ENCODE measurements at places on chromosomes 6 and 20.

- DNase-seq, result no peak
Measured at GRCh38 chr6:74610352-74610751, 595.5 kb downstream of the COL12A1 start.

GRCh38 chr6:45504947-45505346 is 127.2 kb upstream of the SUPT3H start:
- no peak for DNase-seq

DNA sequence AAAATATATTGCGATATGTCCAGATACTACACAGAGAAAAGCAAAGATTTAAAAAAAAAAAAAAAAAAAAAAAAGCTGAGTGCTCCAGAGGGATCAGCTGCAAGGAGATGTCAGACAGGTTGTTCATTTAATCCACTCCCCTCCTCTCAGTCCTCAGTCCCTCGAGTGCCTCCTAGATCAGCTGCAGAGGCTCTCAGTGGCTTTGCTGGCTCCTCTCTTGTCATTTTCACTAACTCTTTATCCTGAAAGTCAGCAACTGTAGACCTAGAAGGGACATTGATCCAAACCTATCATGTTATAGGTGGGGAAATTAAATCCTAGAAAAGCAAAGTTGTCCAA is 61.6 kb downstream of the KIAA0319 start:
- no peak for DNase-seq

DNA sequence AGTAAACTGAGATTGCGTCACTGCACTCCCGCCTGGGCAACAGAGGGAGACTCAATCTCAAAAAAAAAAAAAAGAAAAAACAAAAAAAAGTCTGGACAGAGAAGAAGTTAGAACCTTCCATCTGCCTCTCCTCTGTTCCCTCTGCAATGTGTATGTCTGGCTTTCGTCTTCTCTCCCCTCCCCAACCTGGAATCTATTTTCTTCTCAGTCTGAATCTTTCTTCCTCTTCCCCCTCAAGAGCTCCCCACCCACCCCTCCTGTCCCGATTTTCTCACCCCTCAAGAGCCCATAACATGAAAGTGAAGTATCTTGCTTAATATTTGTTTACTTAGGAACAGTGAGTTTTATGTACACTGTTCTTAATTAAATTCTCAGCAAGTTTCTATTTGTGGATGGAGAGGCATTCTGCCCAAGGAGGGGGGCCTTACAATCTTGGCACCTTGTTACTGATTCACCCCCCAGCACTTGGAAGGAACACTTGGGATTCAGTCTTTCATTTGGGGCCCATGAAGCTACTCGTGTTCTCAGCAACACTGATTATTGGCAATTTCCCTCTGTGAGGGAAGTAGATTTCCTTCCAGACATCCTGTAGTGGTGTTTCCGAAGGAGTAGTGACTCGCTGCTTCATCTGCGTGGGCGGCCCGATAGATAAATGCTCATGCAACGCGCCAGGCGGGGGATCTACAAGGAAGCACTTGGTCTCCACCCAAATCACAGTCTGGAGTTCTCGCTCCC is 69.3 kb upstream of the SRSF6 start:
- no peak for DNase-seq

GRCh38 chr20:13139459-13140150 is 81.5 kb upstream of the ISM1 start:
- no peak for DNase-seq

DNA sequence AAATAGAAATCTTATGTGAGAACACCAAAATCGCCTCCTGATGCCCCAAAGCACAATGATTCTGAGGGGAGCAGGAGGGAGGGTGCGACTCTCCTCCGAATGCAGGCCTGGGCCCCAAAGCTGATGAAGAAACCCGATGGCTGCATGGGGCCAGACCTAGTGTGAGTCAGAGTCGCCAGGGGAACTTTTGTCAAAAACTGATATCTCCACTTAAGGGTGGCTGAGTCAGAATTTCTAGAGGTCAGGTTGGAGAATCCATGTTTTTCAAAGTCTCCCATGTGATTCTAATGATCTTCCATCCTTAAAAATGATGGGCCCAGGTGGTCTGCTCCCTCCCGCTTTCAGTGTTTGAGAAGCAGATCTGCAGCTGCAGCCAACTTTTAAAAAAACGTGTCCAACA is 172.8 kb downstream of the BACH2 start:
- no peak for DNase-seq

- DNase-seq, result no peak
Measured at GRCh38 chr6:155436981-155437749, 18.5 kb downstream of the NOX3 start.

GRCh38 chr6:83429857-83430610 is 817 bp downstream of the ME1 start:
- DNase-seq, result no peak

DNA sequence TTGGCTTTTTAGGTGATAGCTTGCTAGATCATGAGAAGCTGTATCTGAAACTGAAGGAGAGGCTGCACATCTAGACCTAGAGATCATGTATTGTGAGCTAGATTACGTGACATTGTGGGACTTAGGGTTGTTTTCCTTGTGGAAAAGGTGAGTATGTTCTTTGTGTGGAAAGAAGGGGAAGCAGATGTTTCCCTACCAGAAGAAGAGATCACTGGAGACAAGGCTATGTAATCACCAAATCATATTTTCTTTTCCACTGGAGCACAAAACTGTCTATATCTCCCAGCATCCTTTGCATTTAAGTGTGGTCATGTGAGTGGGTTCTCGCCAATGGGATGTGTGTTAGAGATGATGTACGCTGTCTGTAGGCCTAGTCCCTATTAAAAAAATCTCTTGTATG is 7.0 kb upstream of the EPB41L2 start:
- DNase-seq, result no peak

- no peak for DNase-seq
Measured at GRCh38 chr6:79240509-79240908, 6.0 kb upstream of the HMGN3 start.

GRCh38 chr20:32512047-32512385 is 73.1 kb downstream of the NOL4L start:
- no peak for DNase-seq

DNA sequence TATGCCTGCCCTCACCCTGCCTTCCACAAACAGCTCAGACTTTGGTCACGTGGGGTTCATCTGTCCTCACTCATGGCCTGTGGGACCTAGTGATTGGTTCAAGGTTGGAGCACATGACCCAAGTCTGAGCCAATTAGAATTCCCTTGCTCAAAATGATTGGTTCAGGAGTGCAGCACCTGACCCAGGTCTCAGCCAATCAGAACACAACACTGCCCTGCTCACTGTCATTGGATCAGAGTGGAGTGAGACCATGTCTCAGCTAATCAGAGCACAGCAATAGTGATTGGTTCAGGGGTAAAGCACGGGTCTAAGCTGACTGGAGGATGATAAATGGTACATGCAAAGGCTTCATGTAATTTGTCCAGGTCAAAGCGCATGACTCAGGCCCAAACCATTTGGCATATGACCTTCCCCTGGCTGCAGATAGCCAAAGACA is 102.2 kb downstream of the PREX1 start:
- no peak for DNase-seq

- no peak for DNase-seq
Measured at GRCh38 chr6:40387871-40388264, 199.3 kb downstream of the LRFN2 start.

DNA sequence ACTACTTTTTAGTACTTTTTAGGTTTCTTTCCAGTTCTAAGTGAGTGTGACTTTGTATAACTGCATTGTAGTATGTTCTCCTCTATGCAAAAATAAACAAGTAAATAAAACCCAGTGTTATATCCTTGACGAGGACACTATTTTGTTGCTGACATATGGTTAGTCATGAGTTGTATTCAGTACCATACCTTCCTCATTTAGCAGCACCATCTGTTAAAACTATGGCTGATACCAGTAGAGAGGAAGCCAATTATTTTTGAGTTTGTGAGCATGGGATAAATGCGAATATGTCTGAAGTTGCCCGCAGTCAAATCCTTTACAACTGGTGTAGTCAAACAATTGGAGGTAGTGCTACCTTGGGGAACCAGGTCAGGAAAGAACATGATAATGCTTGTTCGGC is 74.1 kb downstream of the CDKAL1 start:
- peak; percentile 57 for DNase-seq

GRCh38 chr20:653590-654416 is 803 bp upstream of the SRXN1 start:
- no peak for DNase-seq

GRCh38 chr6:88922775-88923548 is 40.5 kb downstream of the RNGTT start:
- no peak for DNase-seq

DNA sequence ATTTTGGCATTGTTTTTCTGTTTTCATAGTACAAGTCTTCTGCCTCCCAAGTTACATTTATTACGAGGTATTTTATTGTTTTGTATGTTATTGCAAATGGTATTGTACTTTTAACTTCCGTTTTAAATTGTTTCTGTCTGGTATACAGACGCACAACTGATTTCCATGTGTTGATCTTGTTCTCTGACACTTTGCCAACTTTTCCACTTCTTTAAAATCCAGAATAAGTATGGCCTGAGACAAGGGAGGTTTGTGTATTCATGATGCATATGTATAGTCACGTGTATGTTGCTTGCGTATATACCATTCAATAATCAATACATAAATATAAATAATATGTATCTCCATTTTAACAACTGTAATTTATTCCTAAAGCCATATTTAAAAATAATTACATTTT is 41.2 kb downstream of the THBS2 start:
- DNase-seq, result no peak

DNA sequence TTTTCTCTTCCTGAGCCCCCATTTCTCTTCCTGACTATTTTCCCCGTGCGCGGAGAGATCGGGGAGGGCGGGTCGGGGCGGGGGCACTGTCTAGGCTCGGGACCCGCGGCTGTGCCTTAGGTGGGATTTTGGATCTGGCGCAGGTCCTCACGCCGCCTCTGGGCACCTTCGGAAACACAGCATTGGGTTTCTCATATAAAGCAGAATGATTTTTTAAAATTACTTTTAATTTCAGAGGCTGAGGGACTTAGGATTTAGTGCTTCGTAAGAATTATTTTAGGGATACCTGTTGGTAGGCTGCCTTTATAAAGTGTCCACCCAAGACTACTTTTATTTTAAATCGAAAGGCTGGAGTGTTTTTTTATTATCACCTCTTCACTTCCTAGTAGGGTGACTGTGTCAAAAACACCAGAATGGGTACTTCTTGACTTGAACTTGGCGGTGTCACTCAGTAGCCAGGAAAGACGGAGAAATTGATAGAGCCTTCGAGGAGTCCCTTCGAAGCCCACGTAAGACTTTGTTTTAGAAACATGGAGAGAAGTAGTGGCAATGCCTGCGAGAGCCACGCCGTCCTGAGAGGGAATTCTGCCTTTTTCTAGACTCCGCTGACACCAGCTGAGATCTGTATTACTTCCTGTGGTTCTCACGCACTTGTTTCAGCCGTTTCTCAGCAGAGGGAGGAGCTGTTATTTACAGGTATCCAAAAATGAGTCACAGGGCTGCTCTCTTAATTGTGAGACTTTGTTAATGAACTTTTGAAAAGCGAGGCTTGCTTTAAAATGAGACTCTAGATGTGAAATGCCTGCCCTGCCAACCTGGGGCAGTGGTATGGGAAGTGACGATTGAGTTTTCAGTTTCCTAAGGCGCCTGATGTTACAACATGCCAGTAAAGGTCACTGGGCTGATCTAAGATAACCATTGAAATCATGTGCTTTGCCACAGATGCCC is 667 bp downstream of the STX11 start:
- no peak for DNase-seq

GRCh38 chr6:14593286-14593685 is 475.7 kb downstream of the CD83 start:
- DNase-seq, result no peak

DNA sequence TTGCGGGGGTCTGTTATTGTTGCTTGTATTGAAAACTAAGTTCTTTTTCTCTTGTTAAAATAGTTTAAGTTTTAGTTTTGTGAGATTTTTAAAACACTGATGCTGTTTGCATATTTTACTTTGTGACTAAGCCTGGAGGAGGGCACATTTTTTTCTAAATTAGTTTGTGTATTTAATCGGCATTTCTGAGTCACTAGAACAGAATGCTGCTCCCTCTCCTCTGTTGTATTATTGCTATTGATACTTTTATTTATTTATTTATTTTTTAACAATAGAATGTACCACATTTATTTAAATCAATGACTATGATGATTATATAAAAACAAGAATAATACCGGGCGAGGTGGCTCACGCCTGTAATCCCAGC is 5.1 kb upstream of the FAM50B start:
- DNase-seq, result no peak

DNA sequence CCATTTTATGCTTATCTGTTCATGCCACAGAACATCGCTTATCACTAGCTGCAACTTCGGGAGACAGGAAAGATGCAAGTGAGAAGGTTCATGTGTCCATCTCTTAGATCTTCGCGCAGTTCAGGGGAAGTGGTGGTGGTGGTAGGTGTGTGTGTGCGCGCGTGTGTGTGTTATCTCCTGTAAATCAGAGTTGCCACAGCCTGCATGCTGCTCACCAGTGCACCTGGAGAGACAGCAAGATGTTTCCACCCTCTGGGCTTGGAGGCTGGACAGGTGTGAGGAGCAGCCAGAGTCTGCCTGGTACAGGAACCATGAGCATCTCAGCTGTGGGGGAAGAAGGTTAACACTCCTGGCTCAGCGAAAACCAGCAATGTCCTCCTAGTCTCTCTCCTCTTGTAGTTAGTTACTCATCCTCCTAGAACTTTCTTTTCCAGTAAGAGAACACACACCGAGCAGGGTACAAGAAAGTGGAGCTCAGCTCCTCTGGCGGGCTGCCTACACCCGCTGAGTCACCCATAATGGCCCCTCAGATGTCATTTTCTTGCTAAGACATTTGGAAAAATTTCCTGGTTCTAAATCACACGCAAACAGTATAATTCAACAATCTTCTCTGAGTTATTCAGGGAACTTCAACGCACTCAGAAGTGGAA is 5.1 kb upstream of the TUBB1 start:
- no peak for DNase-seq

Measured in NCI-H1048 (cell line).